Right renal cortex interstitium (tissue), 3 donors: ENCODE measurements at places on chromosomes 3 and 15. TPM values are rescaled to one million over a fixed set of nuclear protein-coding genes. Genes with fewer than 3 reads are reported as not detected.
A peak's percentile ranks its signal among the peaks of the same experiment; 100 is the strongest.

DNA sequence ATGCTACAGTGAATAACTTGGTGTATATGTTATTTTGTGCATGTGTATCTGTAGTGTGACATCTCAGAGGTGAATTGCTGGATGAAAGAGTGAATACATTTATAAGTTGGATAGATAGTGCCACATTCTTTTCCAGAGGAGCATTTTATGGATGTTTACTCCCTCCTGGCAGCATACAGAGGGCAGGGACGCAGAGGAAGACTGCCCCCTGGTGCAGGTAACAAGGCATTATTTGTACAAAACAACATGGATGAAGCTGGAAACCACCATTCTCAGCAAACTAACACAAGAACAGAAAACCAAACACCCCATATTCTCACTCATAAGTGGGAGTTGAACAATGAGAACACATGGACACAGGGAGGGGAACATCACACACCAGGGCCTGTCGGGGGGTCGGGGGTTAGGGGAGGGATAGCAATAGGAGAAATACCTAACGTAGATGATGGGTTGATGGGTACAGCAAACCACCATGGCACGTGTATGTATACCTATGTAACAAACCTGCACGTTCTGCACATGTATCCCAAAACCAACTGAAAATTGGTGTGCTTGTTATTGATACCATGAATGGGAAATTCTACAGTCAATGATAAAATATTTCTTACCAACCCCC, 57.9 kb upstream of the CTXND1 start:
- no peak for DNase-seq

DNA sequence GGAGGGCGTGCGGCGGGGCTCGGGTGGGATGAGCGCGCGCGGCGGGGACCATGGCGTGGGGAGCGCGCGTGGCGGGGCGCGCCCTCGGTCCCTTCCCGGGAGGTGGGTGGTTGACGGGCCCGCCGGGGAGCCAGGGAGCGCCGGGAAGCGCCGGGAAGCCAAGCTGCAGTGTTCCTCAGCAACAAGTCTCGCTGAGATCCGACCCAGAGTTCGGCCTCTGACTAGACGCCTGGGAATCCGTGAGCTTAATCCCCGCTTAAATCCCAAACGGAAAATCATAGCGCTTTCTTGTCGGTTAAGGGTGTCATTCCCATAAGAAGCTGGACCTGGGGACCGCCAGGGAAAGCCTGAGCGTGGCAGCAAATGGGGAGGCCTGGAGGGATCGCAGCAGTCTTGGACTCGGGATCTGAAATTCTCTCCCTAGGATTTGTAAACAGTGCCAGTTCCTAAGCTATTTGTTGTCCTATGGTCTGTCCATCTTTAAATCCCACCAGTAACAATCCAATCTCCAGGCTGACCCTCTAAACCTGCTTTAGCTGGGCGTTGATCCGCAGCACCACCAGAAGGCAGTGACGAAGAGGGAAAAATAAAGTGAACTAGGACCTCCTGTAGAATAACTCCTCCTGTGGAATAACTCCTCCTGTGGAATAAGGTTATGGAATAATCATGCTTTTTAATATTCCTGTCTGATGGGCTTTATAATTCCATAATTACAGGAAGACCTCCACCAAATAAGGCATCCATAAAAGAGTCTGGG, 570 bp upstream of the NEDD4 start:
- peak; percentile 47 for DNase-seq

DNA sequence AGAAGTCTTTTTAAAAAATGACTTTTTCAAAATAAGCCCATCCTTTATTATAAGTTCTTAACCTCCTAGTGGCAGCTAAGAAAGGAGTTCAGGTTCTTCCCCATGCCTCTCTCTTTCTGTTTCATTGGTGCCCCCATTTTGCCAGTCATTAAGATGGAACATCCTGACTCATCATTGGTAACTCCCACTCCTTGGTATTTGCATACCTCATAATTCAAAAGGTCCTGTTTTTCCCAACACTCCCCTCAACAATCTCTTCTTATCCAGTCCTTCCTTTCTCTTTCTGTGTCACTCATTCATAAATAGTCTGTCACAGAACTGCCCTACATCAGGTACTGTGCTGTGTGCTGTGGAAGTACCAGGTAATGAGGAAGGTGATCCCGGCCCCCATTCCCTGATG, 394.0 kb downstream of the FOXP1 start:
- DNase-seq: no peak

Gene DYNLT2B
- polyA plus RNA-seq: 32.0 TPM

Gene TM6SF1
- polyA plus RNA-seq: 1.7 TPM

Gene CFAP92
- 1.8 TPM for polyA plus RNA-seq

Gene CCR3
- polyA plus RNA-seq: not detected

DNA sequence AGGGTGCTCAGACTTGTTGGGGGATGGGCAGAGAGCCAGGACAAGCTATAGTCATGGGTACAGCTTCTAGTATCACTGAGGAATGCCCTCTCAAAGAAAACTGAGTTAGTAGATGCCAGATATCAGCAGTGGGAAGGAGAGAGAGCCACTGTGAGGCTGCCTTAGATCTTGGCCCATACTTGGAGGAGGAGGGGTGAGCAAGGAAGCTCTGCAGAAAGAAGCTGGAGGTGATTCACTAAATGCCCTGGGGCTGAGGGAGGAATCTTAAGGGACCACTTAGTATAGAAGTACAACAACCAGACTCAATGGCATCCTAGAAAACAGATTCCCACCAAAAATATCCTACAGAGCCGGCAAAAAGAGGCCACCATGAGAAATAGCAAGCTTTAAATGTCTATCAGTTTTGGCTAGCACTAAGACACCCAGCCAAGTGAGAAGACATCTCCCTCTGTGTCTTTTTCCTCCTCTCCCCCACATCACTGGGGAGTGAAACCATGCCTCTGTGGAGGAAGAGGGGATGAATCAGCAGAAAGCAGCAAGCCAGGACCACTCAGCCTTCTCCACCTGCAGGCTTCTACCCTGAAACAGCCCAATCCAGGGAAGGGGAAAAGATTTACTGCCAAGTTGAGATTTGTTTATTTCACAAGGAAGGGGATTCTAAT, 282.5 kb upstream of the STT3B start:
- no peak for DNase-seq

Gene SLC9C1
- 0.34 TPM for polyA plus RNA-seq

Gene ANKRD63
- 0.18 TPM for polyA plus RNA-seq

Gene ROBO2
- 79.5 TPM for polyA plus RNA-seq

DNA sequence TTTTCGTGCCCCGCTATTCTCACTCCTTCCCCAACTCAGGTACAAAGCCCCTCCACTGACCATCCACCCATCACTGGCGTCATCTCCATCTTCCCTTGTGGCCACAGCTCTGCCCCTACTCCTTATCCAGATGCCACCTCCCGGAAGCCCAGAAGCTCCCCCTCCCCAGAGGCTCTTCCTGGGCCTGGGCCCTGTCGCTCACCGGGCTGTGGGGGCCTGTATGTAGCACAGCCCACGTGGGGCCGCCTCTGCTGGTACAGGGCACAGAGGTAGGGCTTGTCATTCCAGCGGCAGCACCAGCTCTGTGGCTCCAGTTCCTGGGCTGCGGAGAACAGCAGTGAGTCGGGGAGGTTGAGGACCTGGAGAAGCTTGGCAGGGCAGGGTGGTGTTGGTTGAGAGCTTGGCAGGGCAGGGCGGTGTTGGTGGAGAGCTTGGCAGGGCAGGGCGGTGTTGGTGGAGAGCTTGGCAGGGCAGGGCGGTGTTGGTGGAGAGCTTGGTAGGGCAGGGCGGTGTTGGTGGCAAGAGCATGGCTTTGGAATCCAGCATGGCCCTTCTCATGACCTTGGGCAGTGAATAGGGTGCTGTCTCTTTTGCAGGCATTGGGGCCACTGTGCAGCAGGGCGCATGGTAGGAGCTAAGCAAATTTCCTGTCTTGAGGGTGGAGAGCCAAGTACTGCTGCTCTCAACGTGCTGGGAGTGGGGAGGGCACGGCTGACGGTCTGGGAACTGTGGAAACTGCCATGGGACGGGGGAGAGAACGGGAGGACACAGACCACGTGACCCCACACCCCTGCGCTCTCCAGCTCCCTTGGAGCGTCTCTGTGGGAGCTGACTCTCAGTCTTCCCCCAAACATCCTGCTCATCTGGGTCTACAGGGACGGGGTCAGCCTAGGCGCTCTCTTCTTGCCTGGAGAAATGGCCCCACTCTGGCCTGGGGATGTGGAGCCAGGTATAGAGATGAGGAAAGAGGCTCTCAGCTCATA, 43.4 kb downstream of the MUC20 start:
- no peak for DNase-seq

GRCh38 chr15:70717237-70717793, 46.0 kb downstream of the UACA start:
- DNase-seq: no peak

- no peak for DNase-seq
Measured at GRCh38 chr3:73508330-73508954, 116.3 kb downstream of the PDZRN3 start.

DNA sequence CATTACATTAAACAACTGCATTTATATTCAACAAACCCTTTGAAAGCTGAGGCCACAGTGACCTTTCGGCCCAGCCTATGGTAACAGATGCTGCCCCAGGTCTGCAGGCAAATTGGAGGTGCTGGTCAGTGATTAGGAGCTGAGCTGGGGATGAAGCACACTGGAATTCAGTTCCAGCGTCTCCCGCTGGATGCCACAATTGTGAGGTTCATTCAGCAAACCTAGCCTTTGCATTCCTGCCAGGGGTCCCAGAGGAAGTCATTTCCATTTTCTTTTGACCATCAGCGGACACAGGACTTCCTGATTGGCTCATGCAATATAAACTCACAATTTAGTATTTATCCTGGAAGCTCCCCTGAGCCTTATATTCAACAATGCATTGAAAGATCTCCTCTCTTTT, 89.5 kb downstream of the IL20RB start:
- DNase-seq: no peak

DNA sequence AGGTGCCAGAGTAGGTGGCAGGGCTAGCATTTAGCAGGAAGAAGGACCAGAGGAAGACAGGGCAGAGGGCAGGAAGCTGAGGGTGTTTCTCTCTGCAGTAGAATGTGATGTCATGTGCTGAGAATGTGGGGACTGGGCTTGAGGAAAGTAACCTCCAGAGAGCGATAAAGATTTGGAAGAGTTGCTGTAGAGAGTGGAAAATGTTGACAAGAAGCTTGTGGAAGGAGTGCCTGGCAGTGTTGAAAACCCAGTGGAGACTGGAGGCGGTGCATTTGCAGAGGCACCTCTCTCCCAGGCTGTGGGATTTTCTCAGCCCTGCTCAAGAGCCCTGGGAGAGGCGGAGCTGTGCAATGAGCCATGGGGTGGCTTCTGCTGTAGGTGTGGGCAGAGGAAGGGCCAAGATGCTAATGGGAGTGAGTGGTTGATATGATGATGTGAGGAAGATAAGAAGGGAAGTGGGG, 54.8 kb downstream of the MESD start:
- no peak for DNase-seq

Gene STX19
- 0.31 TPM for polyA plus RNA-seq

GRCh38 chr3:21524133-21524532, 226.9 kb downstream of the ZNF385D start:
- no peak for DNase-seq

GRCh38 chr15:57439128-57440027, 63.1 kb downstream of the CGNL1 start:
- DNase-seq: no peak

DNA sequence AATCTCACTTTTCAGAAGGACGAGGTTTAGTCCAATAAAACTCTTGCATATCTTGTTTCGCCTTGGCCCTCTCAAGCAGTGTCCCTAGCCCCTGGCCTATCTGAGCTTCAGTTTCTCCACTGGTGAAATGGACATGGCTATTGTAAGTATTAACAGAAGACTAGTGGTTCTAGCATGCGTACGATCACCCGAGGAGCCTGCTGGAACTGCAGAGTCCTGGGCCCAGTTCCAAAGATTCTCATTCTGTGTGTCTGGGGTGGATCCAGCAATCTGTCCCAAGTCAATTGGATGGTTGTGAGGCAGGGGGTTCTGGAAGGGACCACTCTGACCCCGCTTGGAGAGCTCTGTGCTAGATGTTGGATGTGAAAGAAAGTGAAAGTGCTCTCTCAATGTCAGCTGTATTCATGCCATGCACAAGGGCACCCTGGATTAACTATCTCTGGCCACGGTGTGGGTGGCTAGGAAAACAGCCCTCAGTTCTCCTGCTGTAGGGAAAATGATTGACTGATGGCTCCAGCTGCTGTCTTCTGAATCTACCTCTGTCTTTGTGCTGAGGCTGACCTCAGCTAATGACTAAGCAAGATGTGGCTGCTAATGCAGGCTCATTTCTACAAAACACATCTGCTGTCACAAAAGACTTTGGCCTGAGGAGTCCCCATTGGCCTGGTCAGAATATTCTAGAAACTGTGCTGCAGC, 1.9 kb upstream of the PLA1A start:
- no peak for DNase-seq
